Spleen (tissue), 13 donors: ENCODE measurements at places on chromosomes 5 and 9. TPM values are rescaled to one million over a fixed set of nuclear protein-coding genes. Genes with fewer than 3 reads are reported as not detected.

GRCh38 chr5:64977779-64978178, 209.0 kb downstream of the CWC27 start:
- DNase-seq: no peak

DNA sequence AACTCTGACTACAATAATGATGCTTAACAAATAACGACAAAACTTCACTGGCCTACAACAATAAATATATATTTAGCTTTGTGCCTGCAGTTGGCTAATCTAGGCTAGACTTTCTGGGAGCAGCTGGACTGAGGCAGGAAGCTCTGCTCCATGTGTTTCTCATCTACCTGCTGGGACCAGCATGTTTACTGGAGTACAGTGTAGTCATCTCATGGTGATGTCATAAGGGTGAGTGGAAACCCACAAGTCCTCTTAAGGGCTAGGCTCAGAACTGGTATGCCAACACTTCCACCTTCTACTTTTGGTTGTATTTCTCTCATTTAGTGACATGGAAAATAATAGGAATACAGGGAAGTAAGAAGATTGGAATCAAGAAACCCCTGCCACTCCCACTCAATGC, 85.7 kb upstream of the NIPBL start:
- no peak for DNase-seq

GRCh38 chr9:111400564-111400898, 70.5 kb upstream of the OR2K2 start:
- no peak for DNase-seq

Gene CEMIP2
- 14.2 TPM for polyA plus RNA-seq

DNA sequence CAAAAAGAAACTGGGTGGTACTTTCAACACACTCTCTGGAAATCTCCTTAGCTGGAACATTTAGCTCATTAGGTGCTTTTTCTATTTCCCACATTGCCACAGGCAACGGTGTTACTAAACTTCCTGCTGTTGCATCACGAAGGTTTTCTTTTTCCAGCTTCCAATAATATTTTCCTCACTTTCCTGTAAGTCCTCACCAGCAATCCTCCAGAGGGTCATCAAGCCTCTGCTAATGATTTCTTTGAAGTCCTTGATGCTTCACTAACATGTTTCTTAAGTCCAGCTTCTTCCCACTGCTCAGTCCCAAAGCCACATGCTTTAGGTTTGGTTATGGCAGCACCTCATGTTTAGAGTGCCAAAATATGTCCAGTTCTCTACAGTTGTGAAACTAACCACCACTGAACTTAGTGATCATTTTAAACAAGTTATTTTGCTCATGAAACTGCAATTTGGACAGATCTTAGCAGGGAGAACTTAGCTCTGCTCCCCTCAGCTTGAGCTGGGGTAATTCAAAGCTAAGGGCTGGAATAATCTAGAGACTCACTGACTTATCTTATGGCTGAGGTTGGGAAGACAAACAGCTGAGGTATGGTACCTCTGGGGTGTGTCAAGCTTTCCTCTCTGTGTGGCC, 39.9 kb upstream of the RETREG1 start:
- DNase-seq: no peak

DNA sequence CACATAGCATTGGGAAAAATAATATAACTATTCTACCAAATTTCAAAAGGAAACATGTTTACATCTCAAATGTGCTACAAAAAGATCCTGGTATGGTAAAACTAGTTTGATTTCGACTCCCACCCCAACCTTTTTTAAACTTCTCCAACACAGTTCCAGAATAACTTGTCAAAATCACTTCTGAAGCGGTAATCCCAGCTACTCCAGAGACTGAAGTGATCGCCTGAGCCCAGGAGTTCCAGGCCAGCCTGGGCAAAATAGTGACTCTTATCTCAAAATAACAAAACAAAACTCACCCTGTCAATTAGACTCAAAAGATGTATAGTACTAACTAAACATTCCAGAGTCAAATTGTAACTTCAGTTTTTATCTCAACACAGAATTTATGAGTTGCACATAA, 71.3 kb upstream of the RNF38 start:
- DNase-seq: no peak

- no peak for DNase-seq
Observed at GRCh38 chr5:138601444-138601843, 26.2 kb upstream of the HSPA9 start.

- no peak for DNase-seq
Observed at GRCh38 chr9:119284587-119285337, 84.5 kb downstream of the BRINP1 start.
